ENCODE measurements at places on chromosomes 5 and 9. TPM values are rescaled to one million over a fixed set of nuclear protein-coding genes. Genes with fewer than 3 reads are reported as not detected.

The RFX3 gene
- total RNA-seq = 12.8 TPM

The SYNPO gene
- not detected for total RNA-seq

The LCN9 gene
- total RNA-seq = not detected

The ADAMTSL2 gene
- not detected for total RNA-seq

The CNTFR gene
- total RNA-seq = not detected

The PPWD1 gene
- 53.9 TPM for total RNA-seq

The EQTN gene
- total RNA-seq = not detected

The CCDC152 gene
- total RNA-seq = 6.6 TPM

The HOMER1 gene
- 13.8 TPM for total RNA-seq

The ZNF658 gene
- 2.0 TPM for total RNA-seq

The DNAJA1 gene
- 328 TPM for total RNA-seq

The F2RL1 gene
- 0.14 TPM for total RNA-seq

The SNCAIP gene
- total RNA-seq = not detected

DNA sequence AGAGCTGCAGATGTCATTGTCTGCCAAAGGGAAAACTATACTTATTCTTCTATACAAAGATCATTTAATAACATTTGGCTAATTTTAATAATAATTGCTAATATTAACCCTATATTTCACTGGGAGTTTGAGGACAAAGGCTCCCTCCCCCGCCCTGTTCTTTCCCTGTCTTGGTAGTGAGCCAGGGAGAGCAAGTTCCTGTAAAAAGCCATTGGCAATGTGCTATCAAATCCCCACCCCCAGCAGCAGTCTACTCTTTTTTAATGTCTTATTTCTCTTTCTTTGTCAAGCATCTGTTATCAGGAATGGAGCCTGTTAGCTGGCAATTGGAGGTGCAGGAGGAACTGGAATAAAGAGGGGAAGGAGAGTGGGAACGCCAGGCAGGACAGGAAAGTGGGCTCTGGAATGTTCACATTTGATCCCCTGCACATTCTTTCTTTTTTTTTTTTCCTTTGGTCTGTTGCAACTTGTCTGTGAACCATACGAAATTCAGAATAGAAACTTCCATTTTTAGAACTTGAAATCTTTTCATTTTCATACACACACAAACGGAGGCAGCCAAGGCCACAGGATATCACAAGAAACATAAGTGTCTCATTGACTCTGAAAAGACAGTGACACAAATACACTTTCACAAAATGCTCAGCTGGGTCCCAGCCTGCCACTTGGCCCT lies 664.8 kb upstream of the ZNF608 start:
- H3K27me3 ChIP-seq = no peaks in the 10 kb centered on the region
- no peaks in the 10 kb centered on the region for H3K36me3 ChIP-seq
- H3K4me3 ChIP-seq = no peak overlapping the region
- no peaks in the 10 kb centered on the region for H3K4me1 ChIP-seq

- H3K4me1 ChIP-seq = no peaks in the 10 kb centered on the region
- H3K27me3 ChIP-seq = no peaks in the 10 kb centered on the region
- no peak for DNase-seq
- no peak overlapping the region for H3K4me3 ChIP-seq
- H3K36me3 ChIP-seq = no peaks in the 10 kb centered on the region
Measured at GRCh38 chr9:135801070-135801469, 99.1 kb downstream of the KCNT1 start.

GRCh38 chr5:125148706-125149105 lies 402.3 kb upstream of the ZNF608 start:
- no peaks in the 10 kb centered on the region for H3K36me3 ChIP-seq
- no peak for DNase-seq
- H3K27me3 ChIP-seq = no peaks in the 10 kb centered on the region
- H3K4me1 ChIP-seq = no peaks in the 10 kb centered on the region
- no peak overlapping the region for H3K4me3 ChIP-seq

DNA sequence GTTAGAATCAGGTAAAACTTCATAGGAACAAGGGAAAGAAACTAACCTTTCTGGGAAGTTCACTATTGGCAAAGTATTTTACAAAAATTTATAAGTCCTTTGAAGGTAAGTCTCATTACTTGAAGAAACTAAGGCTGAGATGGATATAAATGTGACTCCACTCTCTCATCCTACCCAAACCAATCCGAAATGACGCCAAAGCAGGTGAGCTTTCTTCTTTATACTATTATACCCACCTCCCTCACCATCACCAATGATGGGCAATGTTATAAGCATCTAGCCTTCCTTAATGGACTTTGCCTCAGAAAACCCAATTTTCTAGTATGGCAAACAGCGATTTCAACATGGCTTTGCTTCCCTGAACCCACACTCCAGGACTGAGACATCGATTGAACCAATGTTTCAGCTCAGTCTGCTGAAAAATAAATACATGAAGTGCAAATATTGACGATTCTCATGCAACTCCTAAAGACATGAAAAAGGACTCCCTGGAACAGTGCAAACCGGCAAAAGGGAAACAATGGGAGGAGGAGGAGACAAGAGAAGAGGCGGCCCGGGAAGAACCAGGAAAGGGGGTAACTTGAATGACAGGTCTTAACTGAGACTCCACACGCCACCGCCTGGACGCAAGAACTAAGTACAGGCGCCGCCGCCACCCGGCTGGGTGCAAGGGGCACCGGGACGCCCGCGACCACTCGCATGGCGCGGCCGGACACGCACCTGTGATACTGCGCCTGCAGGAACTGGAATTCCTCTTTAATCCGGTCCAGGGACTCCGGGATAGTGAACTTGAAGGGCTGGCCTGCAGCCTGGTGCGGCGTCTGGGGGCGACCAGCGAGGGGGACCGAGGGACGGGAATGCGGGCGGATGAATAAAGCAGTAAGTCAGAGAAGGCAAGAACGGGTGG lies 2.5 kb downstream of the TLE1 start:
- peaks cover 15% of the 10 kb centered on the region for H3K4me1 ChIP-seq
- H3K4me3 ChIP-seq = peak overlapping the region; percentile 60
- peaks cover 2% of the 10 kb centered on the region for H3K36me3 ChIP-seq
- H3K27ac ChIP-seq = no peak overlapping the region
- peaks cover 29% of the 10 kb centered on the region for H3K27me3 ChIP-seq

DNA sequence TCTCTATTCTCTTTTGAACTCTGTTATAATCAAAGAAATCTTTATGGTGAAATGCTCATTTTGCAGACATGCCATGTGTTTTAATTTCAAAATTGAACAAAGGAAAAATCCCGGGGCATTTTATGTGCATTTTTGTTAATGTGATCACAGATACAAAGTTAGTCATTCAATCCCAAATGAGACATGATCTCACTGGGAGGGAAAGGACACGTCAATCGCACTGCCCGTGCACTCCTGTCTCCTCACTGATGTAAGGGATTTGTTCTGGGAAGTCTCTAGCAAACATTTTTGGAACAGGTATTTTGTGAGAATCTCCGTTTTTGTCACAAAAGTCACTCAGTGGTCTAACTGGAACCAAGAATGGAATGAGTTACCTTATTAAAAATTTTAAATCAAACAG lies 97.9 kb upstream of the RANBP6 start:
- H3K4me3 ChIP-seq = no peak overlapping the region
- H3K36me3 ChIP-seq = no peaks in the 10 kb centered on the region
- H3K27me3 ChIP-seq = no peaks in the 10 kb centered on the region
- H3K4me1 ChIP-seq = no peaks in the 10 kb centered on the region
- no peak overlapping the region for H3K27ac ChIP-seq

GRCh38 chr9:126228781-126229444 lies 97.7 kb upstream of the MVB12B start:
- H3K4me3 ChIP-seq = no peak overlapping the region
- peak; percentile 90 for DNase-seq
- peaks cover 24% of the 10 kb centered on the region for H3K27me3 ChIP-seq
- H3K36me3 ChIP-seq = no peaks in the 10 kb centered on the region
- no peak overlapping the region for H3K27ac ChIP-seq

GRCh38 chr5:96823900-96824380 lies 16.2 kb upstream of the ERAP1 start:
- DNase-seq = no peak
- H3K27me3 ChIP-seq = peaks cover 11% of the 10 kb centered on the region
- no peak overlapping the region for H3K4me3 ChIP-seq
- peaks cover 18% of the 10 kb centered on the region for H3K4me1 ChIP-seq
- no peaks in the 10 kb centered on the region for H3K36me3 ChIP-seq

- no peak overlapping the region for H3K4me3 ChIP-seq
- no peaks in the 10 kb centered on the region for H3K36me3 ChIP-seq
- DNase-seq = no peak
Measured at GRCh38 chr5:89421035-89421434, 538.1 kb upstream of the MEF2C start.

GRCh38 chr5:172660974-172661373 lies 19.9 kb downstream of the NEURL1B start:
- H3K27me3 ChIP-seq = no peaks in the 10 kb centered on the region
- H3K4me3 ChIP-seq = no peak overlapping the region

DNA sequence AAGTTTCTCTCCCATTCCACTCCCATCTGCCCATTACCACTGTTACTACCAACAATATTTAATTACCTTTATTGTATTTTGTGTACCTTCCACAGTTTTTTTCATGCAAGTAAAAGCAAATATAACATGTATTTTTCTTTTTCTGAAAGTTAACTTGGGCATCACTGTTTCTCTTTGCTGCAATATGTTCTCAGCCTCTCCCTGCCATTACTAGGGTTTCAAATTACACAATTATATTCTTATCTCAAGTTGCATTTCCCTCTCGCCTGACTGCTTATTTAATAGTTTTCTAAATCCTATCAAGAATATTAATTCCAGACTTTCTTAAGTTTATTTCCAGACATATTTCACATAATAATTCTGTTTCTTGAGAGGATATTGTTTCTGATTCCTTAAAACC lies 46.9 kb upstream of the GAS1 start:
- H3K27me3 ChIP-seq = peaks cover 6% of the 10 kb centered on the region
- no peaks in the 10 kb centered on the region for H3K4me1 ChIP-seq
- no peak for DNase-seq

- H3K4me1 ChIP-seq = peaks cover 2% of the 10 kb centered on the region
- H3K27ac ChIP-seq = no peak overlapping the region
- H3K4me3 ChIP-seq = no peak overlapping the region
- H3K36me3 ChIP-seq = no peaks in the 10 kb centered on the region
- peaks cover 10% of the 10 kb centered on the region for H3K27me3 ChIP-seq
Measured at GRCh38 chr9:137437691-137438590, 3.2 kb downstream of the ENTPD8 start.

DNA sequence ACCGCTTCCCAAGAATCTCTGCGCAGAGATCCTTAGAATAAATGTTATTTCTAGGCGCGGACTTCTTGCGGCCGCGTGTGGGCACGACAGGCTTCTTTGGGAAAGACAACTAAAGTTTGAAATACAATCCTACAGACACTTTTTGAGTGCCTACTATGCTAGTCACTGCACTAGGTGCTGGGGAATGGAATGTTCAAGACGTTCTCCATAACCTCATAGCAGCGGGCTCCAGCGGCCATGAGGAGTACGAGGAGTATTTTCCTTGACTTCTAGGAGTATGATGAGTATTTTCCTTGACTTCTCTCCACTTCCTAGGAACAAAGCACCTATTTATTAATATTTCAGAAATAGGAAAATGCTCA lies 636 bp upstream of the PWWP2A start:
- H3K27ac ChIP-seq = peak overlapping the region; percentile 96
- H3K27me3 ChIP-seq = peaks cover 11% of the 10 kb centered on the region
- peaks cover 17% of the 10 kb centered on the region for H3K36me3 ChIP-seq
- peaks cover 14% of the 10 kb centered on the region for H3K4me1 ChIP-seq
- peak overlapping the region; percentile 91 for H3K4me3 ChIP-seq
- no peak for DNase-seq

DNA sequence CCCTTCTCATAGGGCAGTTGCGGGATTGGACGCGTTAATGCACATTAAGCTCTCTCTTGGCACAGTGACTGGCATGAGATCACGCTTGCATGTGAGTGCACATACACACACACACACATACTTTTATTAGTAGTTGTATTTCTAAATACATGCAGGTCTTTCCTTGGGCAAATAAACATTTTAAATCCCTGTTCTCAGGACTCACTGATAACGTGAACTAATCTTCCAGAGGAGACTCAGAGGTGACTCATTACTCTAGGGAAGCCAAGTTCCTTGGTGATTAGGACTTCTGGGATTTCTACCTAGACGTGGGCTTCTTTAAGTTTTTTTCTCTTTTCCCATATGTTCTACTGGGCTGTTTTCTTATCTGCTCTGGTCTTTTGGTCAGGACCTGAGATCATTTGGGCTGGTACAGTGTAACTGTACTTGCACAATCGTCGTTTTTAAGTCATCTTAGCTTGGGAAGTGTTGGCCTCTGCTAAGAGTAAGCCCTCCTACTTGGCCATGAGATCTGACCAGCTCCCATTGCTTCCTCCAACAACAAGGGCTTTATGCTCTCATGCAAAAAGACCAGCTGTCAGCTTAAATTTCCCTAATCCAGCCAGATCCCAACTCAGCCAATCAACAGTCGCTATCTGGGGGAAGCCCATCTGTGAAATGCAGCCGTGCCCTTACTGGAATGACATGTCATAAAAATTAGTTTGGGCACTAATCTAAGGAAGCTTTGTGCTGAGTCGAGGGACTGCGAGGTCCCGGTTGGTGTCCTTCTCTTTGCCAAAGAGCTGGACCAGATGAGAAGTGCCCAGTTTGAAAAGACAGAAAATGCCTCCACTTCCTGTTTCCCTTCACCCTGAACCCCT lies 176.4 kb upstream of the ANKRD55 start:
- no peak overlapping the region for H3K4me3 ChIP-seq
- no peak for DNase-seq
- no peak overlapping the region for H3K27ac ChIP-seq
- peaks cover 9% of the 10 kb centered on the region for H3K4me1 ChIP-seq
- H3K36me3 ChIP-seq = no peaks in the 10 kb centered on the region
- no peaks in the 10 kb centered on the region for H3K27me3 ChIP-seq

DNA sequence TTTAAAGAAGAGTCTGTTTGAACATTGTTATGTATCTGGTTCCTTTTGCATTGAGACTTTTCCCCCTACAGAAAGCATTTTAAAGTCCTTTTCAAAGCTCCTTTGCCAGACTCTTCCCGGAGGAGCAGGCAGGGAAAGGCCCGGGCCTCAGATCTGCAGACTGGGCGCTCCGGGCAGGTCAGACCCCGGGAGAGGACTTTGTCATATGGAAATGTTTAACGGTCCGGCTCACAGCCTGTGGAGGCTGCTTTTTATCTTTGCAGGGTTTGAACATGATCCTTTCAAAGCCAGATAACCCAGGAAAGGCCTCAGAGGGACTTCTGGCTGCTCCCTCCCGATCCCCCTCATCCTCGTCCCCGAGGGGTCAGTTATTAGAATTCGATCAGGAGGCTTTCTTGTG lies 82.1 kb upstream of the IRX2 start:
- no peak for DNase-seq
- H3K36me3 ChIP-seq = no peaks in the 10 kb centered on the region
- H3K4me1 ChIP-seq = no peaks in the 10 kb centered on the region
- H3K4me3 ChIP-seq = no peak overlapping the region

- H3K4me1 ChIP-seq = peaks cover 21% of the 10 kb centered on the region
- H3K4me3 ChIP-seq = no peak overlapping the region
- H3K36me3 ChIP-seq = peaks cover 5% of the 10 kb centered on the region
- DNase-seq = no peak
- H3K27ac ChIP-seq = peak overlapping the region; percentile 82
Measured at GRCh38 chr9:129069862-129070641, 10.9 kb upstream of the DOLPP1 start.

DNA sequence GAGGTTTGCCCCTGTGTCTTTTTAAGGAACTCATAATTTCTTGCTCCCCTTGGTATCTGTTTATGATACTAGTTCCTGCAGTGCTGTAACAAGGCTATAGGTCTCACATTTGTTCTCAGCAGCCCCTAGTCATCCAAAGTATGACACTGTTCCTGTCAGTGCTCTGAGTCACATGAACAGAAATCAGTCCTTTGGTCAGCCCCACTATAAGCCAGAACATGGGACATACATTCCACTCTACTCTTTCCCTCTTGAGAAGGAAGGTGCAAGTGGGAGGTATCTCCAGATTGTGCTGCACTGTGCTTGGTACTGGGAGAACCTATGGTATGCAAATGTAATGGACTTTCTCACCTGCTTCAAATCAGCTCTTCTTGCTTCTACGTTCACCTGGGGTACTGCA lies 87.0 kb downstream of the IARS1 start:
- peaks cover 44% of the 10 kb centered on the region for H3K36me3 ChIP-seq
- H3K4me1 ChIP-seq = no peaks in the 10 kb centered on the region
- no peak for DNase-seq
- H3K4me3 ChIP-seq = no peak overlapping the region
- no peaks in the 10 kb centered on the region for H3K27me3 ChIP-seq
- H3K27ac ChIP-seq = no peak overlapping the region
